Fibroblast of the aortic adventitia (primary cell): ENCODE measurements at places on chromosomes 1 and 21. TPM values are rescaled to one million over a fixed set of nuclear protein-coding genes. Genes with fewer than 3 reads are reported as not detected.

The KRTAP10-3 gene
- not detected in 2 replicates for total RNA-seq

The HRNR gene
- total RNA-seq: not detected in 2 replicates

The HSPA6 gene
- total RNA-seq: 0.45 TPM in 1 of 2 replicates, not detected in the other

The S100A1 gene
- total RNA-seq: 0.54 and 2.9 TPM in 2 replicates

The LGR6 gene
- not detected in 2 replicates for total RNA-seq

The SPRR4 gene
- not detected in 2 replicates for total RNA-seq

The GPA33 gene
- not detected in 2 replicates for total RNA-seq

The NEXN gene
- total RNA-seq: 17.6 and 66.4 TPM in 2 replicates

The RAB7B gene
- 4.3 and 7.4 TPM in 2 replicates for total RNA-seq
